ENCODE measurements at places on chromosomes 2 and 18.

- no peak for DNase-seq
These were observed 220.1 kb upstream of the TMEFF2 start for GRCh38 chr2:192414794-192415193.

GRCh38 chr2:96898641-96899412, 28.9 kb upstream of the SEMA4C start:
- no peak for DNase-seq

GRCh38 chr18:74310411-74310810, 5.2 kb upstream of the C18orf63 start:
- no peak for DNase-seq

GRCh38 chr18:38759457-38759856, 1193.9 kb upstream of the CELF4 start:
- no peak for DNase-seq

DNA sequence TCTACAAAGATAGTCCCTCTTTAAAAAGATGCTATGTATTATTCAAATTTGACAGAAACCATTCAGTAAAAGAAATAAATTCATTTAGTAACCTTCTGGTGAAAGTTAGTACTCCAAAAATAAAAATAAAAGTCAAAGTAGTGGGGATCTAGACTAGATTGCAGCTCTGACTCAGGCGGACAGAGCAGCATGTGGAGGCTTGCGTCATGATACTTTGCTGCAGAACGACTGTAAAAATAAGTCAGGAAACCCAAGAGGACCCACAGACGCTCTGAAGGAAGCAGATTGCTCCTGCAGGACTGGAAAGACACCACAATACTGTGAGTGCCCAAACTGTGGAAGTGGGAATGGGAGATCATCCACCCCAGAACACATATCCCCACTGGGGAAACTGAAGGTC, 301.9 kb downstream of the RIT2 start:
- DNase-seq, result no peak

GRCh38 chr2:231068525-231069222, 12.0 kb downstream of the PSMD1 start:
- DNase-seq, result no peak

- DNase-seq, result no peak
These were observed 32.7 kb upstream of the ADNP2 start for GRCh38 chr18:80076379-80076778.

GRCh38 chr2:168495524-168495923, 39.5 kb downstream of the CERS6 start:
- DNase-seq, result peak; percentile 86

DNA sequence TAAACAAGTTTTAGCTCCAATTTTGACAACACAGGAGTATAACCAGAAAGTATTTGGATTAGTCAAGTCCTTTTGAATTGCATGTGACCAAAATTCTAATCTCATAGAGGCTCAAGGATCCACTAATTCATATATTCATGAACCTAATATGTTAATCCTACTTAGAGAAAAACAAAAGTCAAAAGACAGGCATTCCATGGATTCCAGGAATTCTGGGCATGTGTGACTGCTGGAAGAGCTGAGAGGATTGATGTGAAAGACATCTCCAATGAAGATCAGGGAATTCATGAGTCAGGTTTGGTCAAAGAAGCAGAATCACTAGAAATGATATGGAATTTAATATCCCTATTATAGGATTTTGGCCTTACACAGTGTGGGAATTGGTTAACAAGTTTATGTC, 1494.6 kb upstream of the DDX18 start:
- DNase-seq, result no peak

GRCh38 chr18:80046011-80046410, 11.8 kb downstream of the RBFA start:
- no peak for DNase-seq

DNA sequence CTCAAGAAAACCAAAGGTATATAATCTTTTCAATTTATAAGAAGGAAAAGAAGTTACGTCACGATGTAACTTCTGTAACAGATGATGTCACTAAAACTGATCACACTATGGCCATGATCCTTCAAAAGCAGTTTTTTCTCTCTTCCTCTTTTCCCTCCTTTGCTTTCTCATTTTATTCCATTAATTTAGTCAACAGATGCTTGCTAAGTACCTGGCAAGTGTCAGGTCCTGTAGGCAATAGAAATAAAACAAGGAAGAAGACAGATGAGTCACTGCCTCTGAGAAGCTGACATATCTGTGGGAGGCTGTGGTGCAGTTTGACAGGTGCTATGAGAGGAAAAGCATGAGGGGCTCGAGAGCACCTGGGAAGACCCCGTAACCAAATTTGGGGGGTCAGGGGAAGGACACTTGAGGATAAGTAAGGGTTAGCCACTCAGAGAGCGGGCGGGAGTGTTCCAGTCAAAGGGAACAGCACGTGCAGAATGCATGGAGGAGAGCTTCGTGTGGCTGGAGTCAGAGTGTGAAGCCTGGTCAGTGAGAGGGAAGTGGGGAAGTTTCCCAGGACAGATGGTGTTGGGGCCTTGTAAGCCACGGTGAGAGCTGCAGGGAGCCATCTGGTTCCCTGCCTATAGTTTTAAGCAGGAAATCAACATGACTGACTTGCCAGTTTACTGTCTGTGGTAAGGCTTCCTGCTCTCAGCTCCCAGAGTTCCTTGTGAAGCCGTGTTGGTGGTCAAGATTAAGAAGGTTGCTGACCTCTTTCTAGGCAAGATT, 198.8 kb upstream of the FOSL2 start:
- DNase-seq, result no peak
